ENCODE measurements at places on chromosomes 7 and 10. TPM values are rescaled to one million over a fixed set of nuclear protein-coding genes. Genes with fewer than 3 reads are reported as not detected.

The PDE1C gene
- 2.6 TPM for total RNA-seq

The IFIT1B gene
- not detected for total RNA-seq

DNA sequence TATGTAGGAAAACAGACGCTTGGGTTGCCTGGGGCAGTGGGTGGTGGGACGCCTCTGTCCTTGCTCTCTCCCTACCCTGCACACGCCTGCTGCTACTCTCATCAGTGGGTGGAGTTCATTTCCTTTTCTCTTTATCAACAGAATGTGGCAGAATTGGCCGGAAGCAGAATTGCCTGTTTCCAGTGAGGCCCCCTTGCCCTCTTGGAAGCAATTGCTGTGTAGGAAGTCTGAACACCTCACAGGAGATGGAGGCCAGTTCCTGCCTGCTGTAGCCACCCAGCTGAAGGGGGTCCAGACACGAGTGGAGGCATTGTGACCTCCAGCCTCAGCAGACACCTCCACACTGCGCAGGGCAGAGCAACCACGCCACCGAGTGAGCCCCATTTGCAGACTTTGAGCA is 331.6 kb upstream of the ZNF32 start:
- no peak for DNase-seq

GRCh38 chr10:20446561-20447193 is 450.4 kb downstream of the NEBL start:
- no peak for DNase-seq

The KIN gene
- total RNA-seq, result 15.3 TPM

The FAM25C gene
- total RNA-seq, result 36.4 TPM

All from kidney epithelial cell (primary cell).